ENCODE measurements at places on chromosomes 3 and 15.

DNA sequence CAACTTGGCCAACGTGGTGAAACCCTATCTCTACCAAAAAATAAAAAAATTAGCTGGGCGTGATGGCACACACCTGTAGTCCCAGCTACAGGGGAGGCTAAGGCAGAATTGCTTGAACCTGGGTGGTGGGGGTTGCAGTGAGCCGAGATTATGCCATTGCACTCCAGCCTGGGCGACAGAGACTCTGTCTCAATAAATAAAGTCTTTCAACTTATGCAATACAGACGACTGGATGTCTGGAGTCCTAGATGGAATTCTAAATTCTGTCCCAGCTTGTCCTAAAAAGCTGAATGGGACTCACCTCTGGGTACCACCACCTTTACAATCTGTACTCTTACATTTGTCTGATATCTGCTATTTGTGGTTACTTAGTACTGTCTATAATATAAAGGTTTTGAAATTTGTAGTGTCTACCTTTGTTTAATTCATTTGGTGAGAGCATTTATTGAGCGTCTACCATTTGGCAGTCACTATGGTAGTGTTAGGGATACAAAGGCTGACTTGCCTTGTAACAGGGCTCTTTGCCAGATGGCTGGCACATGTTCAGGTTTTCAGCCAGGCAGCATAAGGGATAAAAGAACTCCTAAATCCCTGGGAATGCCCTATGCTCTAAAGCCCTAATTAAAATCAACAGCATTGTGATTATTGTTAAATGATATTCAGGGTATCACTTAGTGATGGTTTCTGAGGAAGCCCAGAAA is 7.2 kb upstream of the ZNF609 start:
- no peak for DNase-seq

DNA sequence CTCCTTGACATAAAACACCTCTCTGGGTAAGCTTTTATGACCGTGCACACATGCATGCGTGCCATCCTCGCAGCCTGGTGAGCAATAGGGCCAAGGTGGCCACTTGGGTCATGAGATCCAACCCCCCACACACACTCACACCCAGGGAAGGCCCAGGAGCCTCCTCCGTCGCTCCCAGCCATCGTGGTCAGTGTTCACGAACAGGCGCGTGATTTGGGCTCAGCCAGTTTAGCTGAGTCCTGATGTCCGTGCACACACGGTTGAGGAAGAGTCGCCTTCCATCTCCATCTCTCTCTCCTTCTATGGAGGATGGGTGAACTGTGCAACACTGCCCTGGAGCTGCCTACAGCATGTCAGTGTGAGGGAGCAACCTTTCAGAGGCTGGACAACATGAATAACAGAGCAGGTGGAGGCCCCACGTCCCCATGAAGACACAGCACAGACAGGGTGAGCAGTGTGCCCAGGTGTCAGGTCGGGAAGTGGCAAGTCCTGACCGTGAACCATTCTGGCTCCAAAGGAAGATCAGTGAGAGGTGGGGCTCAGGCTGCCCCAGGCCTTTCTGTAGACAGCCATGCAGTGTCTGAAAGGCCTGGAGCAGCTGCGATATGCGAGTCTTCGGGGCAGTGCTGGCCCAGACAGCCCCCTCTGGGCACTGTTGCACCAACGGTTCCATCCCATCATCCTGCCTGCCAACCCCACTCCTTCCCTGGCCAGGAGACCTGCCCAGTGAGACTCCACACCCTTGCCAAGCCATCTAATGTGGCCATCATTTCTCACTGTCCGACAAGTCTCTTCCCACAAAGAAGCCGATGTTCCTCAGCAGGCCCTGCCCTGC is 253.4 kb downstream of the OCA2 start:
- DNase-seq: no peak

DNA sequence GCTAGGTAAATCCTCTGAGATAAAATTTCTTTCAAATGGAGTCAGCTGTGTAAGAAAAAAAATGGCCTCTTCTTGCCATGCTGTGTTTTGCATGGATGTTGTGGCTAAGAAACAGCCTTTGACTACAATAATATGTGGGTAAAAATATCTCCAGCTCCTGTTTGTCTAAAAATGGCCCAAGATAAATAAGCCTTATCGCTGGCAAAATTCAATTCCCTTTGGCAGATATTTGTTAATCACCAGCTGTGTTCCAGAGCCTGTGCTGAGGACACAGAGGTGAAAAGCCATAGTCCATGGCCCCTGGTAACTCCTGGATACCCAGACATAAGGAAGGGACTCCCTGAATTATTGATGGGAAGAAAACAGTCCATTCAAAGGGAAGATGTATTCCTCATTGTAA is 15.3 kb upstream of the RAMAC start:
- DNase-seq: no peak

DNA sequence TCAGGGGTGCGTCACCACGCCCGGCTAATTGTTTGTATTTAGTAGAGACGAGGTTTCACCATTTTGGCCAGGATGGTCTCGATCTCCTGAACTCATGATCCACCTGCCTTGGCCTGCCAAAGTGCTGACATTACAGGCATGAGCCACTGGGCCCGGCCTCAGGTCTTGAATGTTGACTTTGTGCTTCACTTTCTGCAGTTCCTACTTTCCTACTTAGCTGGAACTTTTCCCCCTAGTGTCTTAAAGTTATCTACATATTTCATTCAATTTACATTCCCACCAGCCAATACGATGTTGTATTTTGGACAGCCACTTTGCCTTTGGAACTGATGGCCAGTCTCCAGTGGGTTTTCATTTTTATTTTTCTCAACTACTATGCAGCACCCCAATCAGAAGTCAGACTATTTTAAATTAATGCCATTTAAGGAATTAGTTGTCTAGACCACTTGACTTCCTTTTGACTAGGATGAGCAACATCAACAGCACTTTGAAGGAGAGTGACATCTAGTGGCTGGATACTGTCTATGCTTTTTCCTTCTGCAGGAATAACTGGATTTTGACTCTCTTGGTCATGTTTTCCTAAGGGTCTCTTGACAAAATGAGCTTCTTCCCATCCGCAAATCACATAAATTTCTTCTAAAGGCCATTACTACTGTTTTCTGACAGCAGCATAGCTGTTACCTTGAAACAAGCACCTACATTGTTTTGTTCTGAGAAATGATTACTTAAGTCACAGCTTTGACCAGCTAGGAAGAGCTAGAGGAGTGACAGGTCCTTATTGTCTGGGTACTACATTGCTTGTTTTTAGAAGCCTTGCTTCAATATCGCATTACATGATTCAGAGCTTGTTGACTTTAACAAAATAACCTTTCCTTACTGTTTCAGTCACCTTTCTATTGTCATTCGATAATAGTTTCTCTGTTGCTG is 140.2 kb downstream of the ITPR1 start:
- no peak for DNase-seq

- DNase-seq: peak; percentile 43
Measured at GRCh38 chr3:36959821-36960220, 15.0 kb upstream of the TRANK1 start.

GRCh38 chr3:177772908-177773557 is 575.8 kb upstream of the TBL1XR1 start:
- DNase-seq: no peak

GRCh38 chr3:47865192-47865591 is 62.3 kb downstream of the DHX30 start:
- DNase-seq: no peak

GRCh38 chr3:13069495-13069894 is 3.7 kb downstream of the IQSEC1 start:
- DNase-seq: no peak

DNA sequence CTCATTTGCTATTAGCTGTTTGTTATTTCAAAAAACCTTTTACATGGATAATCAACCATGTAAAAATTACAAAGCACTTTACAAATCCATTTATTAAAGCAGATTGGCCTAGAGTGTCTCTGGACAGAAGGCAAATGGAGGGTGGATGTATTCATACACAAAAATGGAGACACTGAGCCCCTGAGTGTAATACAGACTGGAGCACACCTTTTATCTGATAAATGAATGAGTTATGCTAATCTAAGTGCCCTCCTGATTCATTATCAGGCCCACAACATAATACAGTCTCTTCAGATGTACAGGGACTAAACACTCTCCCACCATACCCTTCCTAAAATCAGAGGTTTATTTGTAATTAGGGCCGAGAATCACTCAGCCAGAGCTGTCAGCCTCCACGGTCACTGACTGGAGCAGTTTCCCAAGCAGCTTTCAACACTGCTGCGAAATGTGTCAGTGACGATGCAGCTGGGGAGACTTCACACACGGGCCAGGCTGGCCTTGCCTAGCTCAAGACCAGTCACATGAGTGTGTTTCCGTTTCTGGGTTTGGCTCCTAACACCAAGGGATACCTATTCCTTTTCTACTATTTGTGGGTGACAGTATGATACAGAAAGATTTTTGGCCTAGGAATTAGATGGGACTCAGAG is 271.8 kb downstream of the ZIC1 start:
- no peak for DNase-seq

GRCh38 chr3:11928381-11928780 is 75.8 kb upstream of the SYN2 start:
- no peak for DNase-seq

DNA sequence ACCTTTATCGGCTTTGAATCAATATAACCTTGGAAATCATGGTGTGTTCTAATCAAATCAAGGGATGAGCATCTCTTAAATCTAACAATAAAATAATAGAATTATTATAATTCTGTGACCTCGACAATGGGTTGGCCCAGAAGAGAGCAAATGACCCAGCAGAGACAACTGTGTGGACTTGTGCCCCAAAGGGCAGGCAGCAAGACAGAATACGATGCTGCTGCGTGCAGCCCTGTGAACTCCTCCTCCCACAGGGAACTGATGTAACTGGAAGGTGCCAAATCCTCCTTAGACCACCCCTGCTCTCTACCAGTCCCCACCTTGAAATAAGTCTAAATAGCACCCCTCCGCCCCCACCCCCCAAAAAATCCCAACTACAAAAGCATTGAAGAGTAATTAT is 50.7 kb upstream of the ACAN start:
- DNase-seq: no peak

DNA sequence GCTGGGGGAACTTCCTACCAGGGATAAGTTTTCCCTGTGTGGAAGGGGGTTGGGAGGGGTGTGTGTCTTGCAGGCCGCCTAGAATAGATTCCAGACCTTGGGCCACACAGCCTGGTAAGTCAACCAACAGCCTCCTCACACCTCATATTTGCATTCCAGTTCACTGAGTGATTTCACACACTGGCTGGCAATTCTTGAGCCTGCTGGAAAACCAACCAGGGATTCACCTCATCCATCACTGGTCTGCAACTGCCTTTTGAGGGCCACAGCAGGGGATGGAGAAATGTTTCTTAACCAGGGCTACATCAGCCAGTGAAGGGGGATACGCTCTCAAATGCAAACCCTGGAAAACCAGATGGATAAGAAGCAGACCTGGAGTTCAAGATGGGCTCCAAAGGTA is 2.0 kb downstream of the FSTL1 start:
- no peak for DNase-seq

- no peak for DNase-seq
Measured at GRCh38 chr3:113601240-113601639, 68.9 kb downstream of the SIDT1 start.

- no peak for DNase-seq
Measured at GRCh38 chr15:44096596-44096995, 98.5 kb downstream of the FRMD5 start.

DNA sequence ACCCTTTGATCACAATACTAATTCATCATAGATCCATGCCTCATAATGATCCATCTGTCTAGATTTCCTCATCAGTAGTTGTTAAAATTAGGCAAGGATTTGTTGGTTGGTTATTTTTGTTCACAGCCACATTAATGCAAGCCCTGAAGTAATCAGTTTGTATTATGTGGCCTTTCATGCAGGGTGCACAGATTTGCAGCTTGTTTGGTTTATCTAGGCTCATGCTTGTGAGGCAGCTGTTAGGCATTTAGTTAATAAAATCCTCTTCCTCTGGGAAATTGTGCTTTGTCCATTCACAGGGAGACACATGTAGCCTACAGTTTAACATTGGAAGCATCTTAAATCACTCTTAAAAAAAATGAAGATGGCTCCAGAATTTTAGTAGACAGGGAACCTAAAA is 162.8 kb upstream of the ZNF385D start:
- no peak for DNase-seq

- no peak for DNase-seq
Measured at GRCh38 chr15:29039466-29040369, 153.9 kb downstream of the APBA2 start.

- no peak for DNase-seq
Measured at GRCh38 chr3:61460636-61461035, 100.7 kb upstream of the PTPRG start.

DNA sequence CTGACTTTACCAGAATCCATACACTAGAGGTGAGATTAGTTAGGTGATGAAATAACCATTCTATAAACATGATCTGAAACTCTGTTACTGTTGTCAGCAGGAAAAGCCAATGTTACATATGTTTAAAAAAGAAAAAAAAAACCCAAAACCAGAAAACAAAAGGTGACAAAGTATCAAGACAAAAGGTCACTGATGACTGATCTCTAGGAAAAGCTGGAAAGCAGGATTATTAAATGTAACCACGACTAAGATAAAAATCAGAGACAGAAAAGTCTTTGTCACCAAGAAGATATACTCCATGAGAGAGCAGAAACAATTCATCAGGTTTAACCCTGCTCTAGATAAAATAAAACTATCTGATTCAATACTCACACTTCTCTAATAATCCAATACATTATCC is 5.4 kb upstream of the SETD5 start:
- no peak for DNase-seq

DNA sequence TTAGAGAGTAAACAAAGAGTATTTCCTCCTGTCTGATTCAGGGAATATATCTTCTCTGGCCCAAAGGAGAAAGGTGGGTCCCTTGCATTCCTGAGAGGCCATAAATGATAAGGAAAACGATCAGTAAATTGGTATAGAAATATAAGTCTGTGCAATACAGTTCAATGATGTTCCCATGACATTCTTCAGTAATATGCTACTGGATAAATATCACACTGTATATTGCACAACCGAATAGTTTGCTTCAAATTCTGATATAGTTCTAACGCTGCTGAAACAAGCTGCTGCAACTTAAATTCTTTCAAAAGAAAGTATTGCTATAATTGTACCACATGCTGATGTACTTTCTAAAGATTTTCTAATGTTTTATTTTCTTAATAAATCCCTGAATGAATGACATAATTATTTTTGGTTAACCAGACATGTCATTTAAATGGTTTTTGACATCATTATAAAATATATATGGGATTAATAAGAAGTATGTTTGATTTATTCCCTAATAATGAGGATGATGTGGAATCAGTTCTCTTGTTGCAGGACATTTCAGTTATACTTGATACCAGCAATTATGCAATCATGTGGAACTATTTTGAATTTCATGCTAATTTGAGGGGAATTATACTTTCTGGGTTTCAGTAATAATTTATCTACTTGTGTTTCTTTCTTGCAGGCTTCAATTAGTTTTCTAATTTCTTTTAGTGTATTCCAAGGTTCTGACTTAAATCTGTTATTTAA is 44.9 kb downstream of the FGF7 start:
- DNase-seq: no peak

- DNase-seq: no peak
Measured at GRCh38 chr3:43223670-43224364, 62.5 kb upstream of the SNRK start.

DNA sequence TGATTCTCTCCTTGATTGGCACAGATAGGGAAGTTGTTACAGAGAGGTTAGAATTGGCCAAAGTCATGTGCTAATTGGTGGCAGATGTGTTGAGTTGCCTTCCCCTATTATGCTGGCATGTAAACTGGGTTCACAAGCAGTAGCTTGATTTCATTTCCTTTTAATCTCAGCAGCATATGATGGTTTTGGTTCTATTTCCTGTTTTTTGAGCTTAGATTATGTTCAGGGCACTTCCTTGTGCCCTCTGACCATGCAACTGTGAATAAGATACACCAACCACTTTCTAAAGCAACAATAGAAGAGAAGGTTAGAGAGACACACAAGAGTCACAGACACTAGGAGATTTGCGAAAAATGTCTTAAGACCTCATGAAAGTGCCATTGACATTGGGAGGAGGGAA is 16.5 kb downstream of the HPS3 start:
- DNase-seq: no peak
